Aortic smooth muscle cell (primary cell): ENCODE measurements at places on chromosomes 6 and 20. TPM values are rescaled to one million over a fixed set of nuclear protein-coding genes. Genes with fewer than 3 reads are reported as not detected.

CRISP2 gene
- not detected in 2 replicates for total RNA-seq

APOM gene
- total RNA-seq, result 1.5 and 1.8 TPM in 2 replicates

HLA-DOB gene
- 0.13 TPM in 1 of 2 replicates, not detected in the other for total RNA-seq

FOXQ1 gene
- 0.06 TPM in 1 of 2 replicates, not detected in the other for total RNA-seq

MUC21 gene
- total RNA-seq, result not detected in 2 replicates

OLIG3 gene
- total RNA-seq, result 0.06 TPM in 1 of 2 replicates, not detected in the other

RGS17 gene
- 19.3 and 37.3 TPM in 2 replicates for total RNA-seq

PCMTD2 gene
- total RNA-seq, result 37.7 and 53.3 TPM in 2 replicates

FUT9 gene
- not detected in 2 replicates for total RNA-seq

ALDH5A1 gene
- total RNA-seq, result 1.8 and 2.9 TPM in 2 replicates

MCUR1 gene
- total RNA-seq, result 11.5 and 16.7 TPM in 2 replicates

COL21A1 gene
- 9.5 and 28.5 TPM in 2 replicates for total RNA-seq

SCGN gene
- total RNA-seq, result not detected in 2 replicates

MTG2 gene
- 16.4 and 19.3 TPM in 2 replicates for total RNA-seq

TNXB gene
- 33.9 and 58.7 TPM in 2 replicates for total RNA-seq

LY6G6C gene
- total RNA-seq, result not detected in 2 replicates

FAM83C gene
- not detected in 2 replicates for total RNA-seq
